Activated CD4-positive, CD25-positive, alpha-beta regulatory T cell treated with anti-CD3 and anti-CD28 coated beads, Interleukin-2, amount 50 U/mL, for 72 hours (primary cell): ENCODE measurements at places on chromosomes 11 and 22.
A peak's percentile ranks its signal among the peaks of the same experiment; 100 is the strongest.

GRCh38 chr11:115872416-115872815, 368.2 kb upstream of the CADM1 start:
- no peak for DNase-seq

DNA sequence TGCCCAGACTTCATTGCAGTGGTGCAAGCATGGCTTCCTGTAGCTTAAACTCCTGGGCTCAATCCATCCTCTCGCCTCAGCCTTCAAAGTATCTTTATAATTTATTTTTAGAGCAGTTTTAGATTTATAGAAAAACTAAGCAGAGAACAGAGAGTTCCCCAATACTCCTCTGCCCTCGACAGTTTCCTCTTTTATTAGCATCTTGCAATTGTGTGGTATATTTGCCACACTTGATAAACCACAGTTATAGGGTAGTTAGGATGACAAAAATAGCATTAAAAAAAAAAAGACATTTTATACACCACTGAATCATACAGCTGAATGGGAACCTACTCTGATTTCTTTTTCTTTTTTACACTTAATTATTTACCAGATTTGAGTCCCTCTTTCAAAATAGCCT, 31.2 kb downstream of the MS4A2 start:
- DNase-seq = no peak

GRCh38 chr11:61134801-61135257, 26.4 kb downstream of the VPS37C start:
- no peak for DNase-seq

DNA sequence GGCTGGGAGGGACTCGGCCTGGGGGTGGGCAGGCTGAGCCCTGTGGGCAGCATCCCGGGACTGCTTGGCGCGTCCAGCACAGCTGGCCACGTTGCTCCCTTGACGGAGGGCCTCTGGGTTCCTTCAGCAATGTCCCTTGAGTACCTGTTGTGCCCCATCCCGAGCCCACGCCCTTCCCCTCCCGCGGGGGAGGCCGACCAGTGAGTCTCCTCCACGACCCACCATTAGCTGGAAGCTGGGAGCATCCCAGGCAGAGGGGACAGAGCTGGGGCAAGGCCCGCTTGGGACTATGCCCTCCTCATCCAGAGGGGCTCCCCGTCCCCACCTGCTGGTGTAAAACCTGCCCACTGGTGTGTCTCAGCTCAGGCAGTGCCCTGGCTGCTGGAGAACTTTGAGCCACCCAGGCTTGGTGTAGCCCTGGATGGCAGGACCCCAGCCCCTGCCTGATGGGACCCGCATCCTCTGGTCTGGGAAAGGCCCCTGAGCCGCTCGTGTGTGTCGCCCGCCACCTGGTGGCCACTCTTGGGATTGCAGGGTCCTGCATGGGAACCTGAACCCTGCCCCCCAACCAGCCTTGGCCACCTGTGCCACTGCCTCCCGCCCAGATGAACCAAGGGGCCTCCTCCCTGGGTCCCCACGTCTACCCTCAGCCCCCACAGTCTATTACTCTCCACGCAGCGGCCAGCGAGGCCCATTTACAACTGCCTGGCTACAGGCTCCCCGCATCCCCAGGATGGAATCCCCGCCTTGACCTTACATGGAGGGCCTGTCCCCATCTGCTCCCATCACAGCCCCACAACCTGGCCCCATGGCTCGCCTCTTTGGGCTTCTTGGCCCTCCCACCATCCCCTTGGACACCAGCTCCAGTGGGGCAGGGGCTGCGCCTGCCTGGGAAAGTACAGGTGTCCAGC, 16.6 kb upstream of the ARHGAP8 start:
- DNase-seq = peak; percentile 91

- no peak for DNase-seq
Measured at GRCh38 chr22:20430720-20431510, 6.7 kb downstream of the SCARF2 start.

- DNase-seq = no peak
Measured at GRCh38 chr11:108402241-108402640, 65.1 kb downstream of the C11orf65 start.

GRCh38 chr11:62556875-62557631, 10.4 kb upstream of the AHNAK start:
- no peak for DNase-seq

GRCh38 chr11:21428796-21429195, 759.4 kb downstream of the NELL1 start:
- no peak for DNase-seq

GRCh38 chr11:115530752-115531151, 26.5 kb upstream of the CADM1 start:
- no peak for DNase-seq

- no peak for DNase-seq
Measured at GRCh38 chr11:85123752-85124231, 503.4 kb downstream of the DLG2 start.

DNA sequence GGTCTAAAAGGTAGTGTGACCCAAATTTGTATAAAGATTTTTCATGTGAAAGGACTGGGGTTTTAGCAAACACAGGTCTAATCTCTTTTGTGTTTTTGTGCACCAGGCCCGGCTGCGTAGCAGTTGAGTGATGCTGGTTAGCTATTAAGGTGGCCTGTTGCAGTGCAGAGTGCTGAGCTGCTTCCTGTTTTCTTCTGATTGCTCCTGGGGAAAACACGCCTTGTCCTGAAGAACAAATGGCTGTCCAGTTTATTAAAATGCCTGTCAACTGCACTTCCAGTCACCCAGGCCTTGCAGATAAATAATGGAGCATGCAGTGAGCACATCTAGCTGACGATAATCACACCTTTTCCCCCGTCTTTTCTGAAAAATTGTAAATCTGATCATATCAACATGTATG, 1.8 kb downstream of the SRSF8 start:
- peak; percentile 49 for DNase-seq

DNA sequence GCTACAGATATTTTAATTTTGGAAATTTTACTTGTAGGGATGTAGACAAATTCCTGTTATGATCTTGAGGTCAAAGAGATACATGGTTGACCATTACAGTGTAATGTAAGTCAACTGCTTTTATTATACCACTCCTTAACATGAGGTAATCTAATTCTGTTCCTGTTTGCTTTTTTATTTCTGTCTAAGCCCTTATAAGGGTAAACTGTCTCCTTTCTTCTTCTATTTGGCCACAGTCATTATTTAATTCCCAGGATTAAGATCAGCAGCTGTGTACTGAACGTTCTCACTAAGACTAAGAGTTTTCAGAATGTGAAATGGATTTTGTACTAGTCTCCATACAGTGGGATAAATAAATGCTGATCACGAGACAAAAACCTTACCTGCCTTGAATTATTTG, 32.8 kb downstream of the C2CD3 start:
- no peak for DNase-seq

DNA sequence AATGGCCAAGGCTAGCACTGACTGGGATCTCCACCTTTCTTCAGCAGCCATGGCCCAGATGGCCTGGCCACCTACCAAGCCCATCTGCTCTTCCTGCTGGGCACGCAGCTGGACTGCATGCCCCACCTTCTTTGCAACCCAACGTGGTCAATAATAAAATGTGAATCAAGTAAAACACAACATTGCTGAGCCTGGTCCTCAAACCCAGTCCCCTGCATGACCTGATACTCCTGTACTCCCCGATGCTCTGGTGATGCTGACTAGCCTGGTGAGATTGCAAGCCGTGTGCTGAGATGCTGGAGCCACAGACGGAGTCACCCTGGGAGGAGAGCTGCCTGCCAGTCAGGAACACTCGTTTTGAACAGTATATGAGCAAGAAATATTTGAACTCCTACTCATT, 34.0 kb downstream of the PARVG start:
- no peak for DNase-seq

DNA sequence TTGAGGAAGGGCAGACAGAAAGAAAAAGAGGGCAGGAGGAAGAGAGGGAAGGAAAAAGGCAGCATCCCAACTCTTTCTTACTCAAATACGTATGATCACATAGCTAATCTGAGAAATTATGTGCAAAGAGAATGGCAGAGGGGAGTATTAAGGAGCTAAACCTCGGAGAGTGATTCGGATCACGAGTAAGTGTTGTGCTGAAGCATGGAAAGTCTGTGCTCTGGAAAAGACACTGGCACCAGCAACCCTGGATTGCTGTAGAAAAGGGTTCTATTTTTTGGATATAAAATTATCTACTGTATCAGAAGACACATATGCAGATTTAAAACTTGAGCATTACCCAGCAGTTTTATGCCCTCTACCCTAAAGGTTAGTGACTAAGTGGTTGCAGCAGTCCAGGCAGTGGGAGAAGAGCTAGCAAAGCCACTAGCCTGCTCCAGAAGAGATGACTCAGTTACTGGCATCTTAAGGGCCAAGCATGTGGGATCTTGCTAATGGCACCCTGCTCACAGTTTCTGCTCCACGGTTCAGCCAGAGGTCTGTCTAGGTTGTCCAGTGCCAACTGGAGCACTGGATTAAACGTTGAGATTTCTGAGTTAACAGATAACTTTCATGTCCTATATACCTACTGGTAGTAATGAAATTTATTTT, 151.7 kb downstream of the SWAP70 start:
- DNase-seq = no peak

GRCh38 chr11:70477609-70478008, 79.3 kb downstream of the CTTN start:
- DNase-seq = no peak

- no peak for DNase-seq
Measured at GRCh38 chr11:11250470-11250869, 102.6 kb downstream of the CSNK2A3 start.

- DNase-seq = peak; percentile 26
Measured at GRCh38 chr22:22941831-22942510, 54.4 kb downstream of the IGLL5 start.

- DNase-seq = no peak
Measured at GRCh38 chr11:77125191-77125590, 2.9 kb upstream of the MYO7A start.

DNA sequence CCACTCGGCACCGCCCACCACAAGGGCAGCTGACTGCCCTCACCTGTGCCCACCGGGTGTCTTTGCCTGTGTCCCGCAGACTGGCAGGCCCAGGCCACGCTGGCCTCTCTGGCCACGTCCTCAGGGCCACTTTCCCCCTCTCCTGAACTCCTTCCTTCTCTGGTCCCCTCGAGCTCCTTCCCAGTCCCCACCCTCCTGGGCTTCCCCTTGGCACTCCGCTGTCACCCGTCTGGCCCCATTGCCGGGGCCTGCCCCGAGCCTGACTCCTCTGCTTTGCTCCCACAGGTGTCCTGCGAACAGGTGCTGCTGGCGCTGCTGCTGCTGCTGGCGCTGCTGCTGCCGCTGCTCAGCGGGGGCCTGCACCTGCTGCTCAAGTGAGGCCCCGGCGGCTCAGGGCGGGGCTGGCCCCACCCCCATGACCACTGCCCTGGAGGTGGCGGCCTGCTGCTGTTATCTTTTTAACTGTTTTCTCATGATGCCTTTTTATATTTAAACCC, 14.2 kb downstream of the MCAT start:
- no peak for DNase-seq

GRCh38 chr11:27138716-27139115, 98.1 kb downstream of the BBOX1 start:
- no peak for DNase-seq

DNA sequence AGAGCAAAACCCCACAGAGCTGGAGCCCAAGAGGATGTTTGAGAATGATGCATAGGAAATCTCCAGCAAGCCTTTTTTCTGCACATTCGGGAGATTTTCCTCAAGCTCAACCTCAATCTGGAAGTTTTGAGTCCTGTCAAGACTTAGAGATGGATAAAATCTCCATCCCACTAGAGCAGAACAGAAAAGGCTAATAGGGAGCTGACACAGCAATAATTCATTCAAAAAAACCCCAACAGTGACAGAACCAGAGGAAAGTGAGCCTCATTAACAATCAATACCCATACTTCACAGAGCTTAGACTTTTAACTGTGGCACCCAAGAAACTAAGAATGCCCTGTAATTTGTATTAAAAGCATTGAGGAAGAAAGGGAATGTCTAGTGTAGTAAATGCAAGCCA, 115.9 kb upstream of the BDNF start:
- DNase-seq = no peak

- DNase-seq = no peak
Measured at GRCh38 chr11:102476069-102476468, 23.5 kb upstream of the TMEM123 start.

GRCh38 chr11:108963118-108963517, 298.2 kb downstream of the DDX10 start:
- no peak for DNase-seq

DNA sequence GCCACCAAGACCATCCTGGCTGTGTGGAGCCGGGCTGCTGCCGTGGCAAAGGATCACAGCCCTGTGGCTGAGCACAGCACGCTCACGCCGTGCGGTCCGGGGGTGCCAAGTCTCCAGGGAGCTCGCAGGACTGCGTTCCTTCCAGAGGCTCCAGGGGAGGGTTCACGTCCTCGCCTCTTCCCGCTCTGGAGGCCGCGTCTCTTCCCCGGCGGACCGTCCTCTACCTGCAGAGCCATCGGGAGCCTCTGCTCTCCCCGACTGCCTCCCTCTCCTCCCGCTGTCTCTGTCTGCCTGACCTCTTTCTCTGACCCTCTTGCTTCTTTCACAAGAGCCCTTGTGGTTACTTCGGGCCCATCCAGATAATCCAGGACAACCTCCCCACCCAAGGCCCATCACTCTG, 11.4 kb upstream of the MUC5AC start:
- DNase-seq = peak; percentile 25
